ENCODE measurements at places on chromosomes 7 and 10. TPM values are rescaled to one million over a fixed set of nuclear protein-coding genes. Genes with fewer than 3 reads are reported as not detected.

The CTBP2 gene
- 36.0 TPM for total RNA-seq

DNA sequence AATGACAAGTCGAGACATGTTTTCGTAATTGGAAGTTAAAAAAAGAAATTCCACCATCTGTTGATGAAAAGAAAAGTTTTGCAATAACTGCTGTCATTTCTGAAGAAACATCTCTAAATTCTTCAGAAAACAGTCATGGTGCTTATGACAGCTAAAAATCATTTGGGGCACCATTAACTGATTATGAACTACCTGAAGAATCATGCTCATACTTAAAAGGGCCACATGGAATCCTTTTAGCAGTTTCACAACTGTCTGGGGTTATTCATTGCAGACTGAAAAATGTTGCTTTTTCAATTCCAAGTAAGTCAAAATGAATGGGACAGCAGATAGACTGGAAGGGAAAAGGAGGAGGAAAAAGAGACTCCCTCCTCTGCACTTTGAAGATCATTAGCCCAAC lies 134.2 kb downstream of the CHN2 start:
- no peak for DNase-seq

DNA sequence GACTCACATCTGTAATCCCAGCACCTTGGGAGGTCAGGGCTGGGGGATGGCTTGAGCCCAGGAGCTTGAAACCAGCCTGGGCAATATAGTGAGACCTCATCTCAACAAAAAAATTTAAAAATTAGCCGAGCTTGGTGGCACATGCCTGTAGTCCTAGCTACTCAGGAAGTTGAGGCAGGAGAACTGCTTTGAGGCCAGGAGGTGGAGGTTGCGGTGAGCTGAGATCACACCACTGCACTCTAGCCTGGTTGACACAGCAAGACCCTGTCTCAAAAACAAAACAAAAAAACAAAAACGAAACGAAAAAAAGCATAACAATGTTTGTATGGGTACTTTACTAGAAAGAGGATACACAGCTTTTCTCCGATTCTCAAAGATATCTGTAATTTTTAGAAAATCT lies 31.8 kb downstream of the WNT16 start:
- no peak for DNase-seq

- DNase-seq: no peak
Measured at GRCh38 chr10:105540381-105540780, 899.3 kb downstream of the SORCS3 start.

DNA sequence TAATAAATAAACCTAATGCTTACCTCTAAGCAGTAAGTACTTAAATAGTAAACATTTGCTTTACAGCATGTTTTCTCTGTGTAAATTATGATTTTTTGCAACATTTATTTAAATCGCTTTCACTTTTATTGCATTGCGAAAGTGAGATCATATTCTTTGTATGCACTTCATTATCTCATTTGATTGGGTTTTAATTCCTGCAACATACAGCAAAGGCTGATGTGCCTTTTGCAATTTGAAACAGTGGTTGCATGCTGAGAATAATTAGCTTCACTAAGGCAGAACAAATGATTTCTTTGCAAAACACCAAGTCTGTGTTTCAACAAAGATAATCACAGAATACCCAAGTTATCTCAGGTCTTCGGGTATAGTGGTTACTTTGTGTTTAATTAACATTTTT lies 16.3 kb upstream of the THSD7A start:
- no peak for DNase-seq

- DNase-seq: no peak
Measured at GRCh38 chr7:134317434-134317833, 704 bp upstream of the SLC35B4 start.

All from right atrium auricular region (tissue), 2 donors.